Central memory CD4-positive, alpha-beta T cell (primary cell): ENCODE measurements at places on chromosomes 3 and 15.

DNA sequence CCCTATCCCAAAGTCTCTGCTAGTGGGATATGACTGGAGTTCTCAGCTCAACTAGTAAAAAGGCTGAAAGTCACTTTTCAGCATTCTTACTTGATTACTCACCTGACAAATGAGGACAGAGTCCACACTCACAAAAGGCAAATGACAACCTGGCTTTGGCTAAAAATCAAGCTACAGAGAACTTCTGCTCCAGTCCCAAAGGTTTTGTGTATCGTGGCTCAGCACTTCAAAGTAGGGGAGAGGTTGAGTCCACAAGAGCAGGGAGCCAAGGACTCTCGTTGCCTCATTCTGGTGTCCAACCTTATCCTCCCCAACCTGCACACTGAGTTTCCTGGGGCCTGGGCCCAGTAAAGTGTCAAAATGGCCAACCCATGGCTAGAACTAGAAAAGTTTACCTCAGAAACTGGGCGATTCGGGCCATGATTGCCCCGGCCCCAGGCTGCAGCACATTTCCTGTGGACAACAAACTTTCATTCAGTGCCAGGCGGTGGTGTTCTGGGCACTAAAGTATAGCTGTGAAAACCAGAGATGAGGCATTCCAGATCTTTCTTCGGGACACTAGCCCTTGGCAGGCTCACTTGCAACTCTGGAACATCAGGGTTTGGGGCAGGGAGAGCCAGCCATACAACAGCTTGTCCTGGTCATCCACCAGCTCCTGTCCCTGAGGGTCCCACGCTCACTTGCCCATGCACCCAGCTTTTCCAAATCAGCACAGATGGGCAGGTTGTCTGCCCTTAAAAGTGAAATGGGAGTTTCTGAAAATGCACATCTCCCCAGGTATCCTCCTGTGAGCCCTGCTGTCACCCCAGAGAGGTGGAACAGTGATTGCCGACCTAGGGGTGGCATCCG is 3.1 kb downstream of the ACAA1 start:
- no peak for DNase-seq

DNA sequence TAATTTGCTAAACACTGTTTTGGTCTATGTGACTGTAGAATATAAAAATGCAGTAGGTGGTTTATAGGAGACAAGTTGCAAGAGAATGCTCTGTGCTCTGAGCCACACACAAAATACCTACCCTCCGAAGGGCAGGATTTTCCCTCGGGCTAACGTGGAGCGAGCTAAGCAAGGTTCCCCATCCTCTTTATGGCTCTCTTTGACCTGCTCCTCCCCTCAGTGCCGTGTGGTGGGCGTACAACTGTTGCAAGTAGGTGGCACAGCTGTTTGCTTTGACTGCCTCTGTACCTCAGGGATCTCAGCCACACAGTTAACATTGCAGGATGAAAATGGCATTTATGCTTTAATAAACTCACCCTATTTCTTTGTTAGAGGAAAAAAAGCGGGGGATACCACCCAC is 339.1 kb downstream of the SATB1 start:
- DNase-seq: no peak

DNA sequence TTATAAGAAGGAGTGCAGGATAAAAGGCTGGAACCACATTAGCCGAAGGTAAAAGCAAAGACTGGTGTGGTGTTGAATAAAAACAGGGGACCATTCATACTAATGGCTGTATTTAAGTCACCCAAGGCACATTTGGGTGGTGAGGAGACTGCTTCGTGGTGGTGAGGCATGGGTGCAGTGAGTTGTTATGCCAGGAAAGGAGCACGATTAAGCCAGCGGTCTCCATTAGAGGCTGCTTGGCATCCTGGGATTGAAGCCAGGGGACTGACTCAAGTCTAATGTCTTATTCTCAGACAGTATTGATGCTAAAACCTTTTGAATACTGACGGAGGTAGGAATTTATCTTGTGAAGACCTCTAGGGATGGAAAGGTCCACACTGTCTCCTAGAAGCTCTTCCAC is 21.9 kb downstream of the FEM1B start:
- DNase-seq: no peak

- no peak for DNase-seq
These were observed 18.4 kb downstream of the UMPS start for GRCh38 chr3:124748560-124749198.

DNA sequence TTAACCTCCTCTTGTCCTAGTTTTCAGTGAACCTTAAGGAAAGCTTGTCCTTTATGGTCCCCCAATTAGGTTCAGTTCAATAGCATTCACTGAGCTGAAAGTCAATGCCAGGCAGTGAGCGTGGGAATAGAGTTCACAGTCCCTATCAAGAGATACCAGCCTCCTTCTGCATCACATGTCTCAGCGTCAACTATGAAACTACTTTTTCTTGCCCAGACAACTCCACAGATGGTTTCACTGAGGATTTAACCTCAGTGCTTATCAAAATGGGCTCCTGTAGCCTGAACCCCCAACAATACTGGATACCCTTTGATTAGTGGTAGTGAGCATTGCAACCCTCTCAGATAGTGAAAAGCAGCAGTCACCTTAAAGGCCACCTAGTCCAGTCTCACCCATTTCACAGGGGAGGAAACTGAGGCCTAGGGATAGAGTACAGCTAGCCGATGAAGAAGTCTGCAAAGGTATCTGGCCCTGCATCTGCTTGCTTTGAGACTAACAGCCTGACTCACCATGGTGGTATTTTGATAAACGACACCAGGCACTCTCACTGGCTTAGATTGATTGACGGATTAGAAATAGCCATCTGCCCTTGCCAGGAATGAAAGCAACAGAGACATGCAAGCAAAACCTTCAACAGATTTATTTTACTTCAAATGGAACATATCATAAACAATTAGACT is 1.6 kb upstream of the UBA3 start:
- DNase-seq: no peak

- no peak for DNase-seq
These were observed 135.0 kb upstream of the COL8A1 start for GRCh38 chr3:99503350-99503749.

DNA sequence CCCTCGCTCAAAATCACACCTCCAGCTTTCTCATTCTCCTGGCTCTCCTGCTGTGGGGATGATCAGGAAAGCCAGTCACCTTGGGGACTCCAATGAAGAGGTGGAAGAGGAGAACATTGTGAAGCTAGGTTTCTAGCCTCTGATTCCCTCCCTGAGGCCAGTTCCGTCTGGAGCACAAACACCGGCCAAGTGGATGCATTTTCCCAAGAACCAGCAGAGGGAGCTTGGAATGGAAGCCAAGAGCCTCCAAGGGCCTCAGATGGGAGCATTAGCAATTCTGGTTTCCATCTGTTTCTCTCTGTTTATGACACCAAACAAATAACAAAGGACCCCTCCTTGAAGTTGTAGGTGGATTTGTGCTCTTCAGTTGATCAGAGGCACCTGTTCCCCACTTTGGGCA is 40.6 kb upstream of the NMNAT3 start:
- DNase-seq: no peak
